ENCODE measurements at places on chromosomes 5 and 9.

DNA sequence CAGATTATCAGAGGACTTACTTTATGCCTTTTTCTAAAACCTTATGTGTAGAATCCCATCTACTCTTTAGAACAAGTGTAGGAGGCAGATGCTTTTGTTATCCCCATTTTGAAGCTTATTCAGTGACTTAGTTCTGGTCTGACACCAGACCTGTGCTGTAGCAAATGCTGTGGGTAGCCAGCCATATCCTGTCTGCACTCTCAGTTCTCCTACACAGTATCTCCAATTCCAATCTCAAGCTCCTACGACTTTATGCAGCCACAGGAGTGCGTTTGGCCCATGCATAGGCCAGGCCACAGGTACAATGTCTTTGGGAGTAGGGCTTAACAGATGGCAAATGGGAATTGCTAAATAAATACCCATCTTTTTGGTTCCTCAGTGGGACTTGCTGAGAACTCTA is 292.6 kb downstream of the MCTP1 start:
- DNase-seq: no peak

DNA sequence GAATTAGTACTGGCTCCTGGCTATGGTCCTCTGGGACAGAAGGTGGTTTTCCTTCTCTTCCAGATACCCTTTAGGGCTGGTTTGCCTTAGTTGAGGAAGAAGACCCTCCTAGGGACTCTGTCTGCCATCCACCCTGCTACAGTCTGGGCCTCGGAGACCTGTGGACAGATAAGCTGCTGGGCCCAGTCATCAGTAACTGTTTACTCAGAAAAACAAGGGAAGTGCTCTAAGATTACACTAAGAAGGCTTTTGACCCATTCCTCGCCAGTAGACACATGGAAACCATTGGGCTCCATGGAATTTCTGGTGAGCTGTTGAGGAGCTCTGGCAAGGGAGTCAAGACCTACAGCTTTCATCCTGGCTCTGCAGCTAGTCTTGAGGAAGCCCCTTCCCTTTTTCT is 31.2 kb downstream of the LARP1 start:
- DNase-seq: no peak

DNA sequence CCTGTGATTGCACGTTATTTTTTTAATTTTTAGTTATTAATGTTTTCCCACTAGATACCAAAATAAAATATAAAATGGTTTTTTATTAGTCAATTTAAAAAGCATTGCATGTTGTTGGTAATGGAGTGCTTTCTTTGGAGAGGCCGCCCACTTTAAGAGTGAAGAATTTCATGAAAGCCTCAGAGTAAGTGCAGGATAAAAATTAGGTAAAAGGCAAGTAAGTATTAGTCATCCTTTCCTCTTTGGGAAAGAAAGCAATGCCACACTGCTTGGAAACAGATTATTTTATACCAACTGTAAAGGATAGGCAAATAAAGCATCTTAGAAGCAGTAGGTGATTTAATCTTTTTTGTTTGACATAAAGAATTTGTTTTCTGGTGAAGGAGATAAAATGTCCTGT is 62.9 kb downstream of the HSD17B4 start:
- DNase-seq: no peak

GRCh38 chr5:115932991-115933390 is 29.3 kb upstream of the LVRN start:
- no peak for DNase-seq

GRCh38 chr5:179901915-179902762 is 5.6 kb downstream of the TBC1D9B start:
- DNase-seq: no peak

GRCh38 chr5:168413596-168413995 is 72.7 kb upstream of the RARS1 start:
- DNase-seq: no peak

DNA sequence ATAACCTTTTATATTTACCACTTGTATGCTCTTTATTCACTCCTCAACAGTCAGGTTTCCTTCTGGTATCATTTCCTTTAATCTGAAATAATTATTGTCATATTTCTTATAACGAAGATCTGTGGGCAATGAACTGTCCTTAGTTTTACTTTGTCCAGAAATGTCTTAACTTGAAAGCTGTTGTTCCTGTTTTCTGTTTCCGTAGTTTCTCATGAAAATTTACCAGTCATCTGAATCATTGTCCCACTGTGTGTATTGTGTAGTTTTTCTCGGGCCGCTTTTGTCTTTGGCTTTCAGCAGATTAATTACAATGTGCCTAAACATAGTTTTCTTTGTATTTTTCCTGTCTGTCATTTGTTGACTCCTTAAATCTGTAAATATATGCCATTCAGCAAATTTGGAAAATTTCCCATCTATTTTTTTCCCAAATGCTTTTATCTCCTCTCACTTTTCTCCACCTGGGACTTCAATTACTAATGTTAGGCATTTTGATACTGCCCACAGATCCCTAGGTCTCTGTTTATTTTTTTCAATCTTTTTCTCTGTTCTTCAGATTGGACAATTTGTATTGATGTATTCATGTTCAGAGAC is 74.9 kb downstream of the PDE8B start:
- DNase-seq: no peak

DNA sequence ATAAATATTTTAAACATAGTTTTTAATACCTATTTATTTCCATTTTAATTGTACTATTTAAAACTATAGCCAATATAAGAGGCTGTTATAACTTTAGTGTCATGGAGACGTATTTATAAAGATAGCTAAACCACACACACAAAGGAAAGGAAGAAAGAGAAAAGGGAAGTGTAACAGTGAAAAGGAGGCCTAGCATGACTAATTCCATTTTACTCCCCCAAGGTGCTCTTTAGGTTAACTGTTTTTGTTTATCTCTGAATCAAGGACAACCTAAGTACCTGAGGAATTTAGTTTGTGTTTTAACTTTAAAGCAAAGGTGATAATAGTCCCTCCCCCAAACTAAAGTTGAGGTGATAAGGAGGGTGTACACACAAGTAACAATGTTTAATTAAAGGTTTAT is 1188.9 kb upstream of the C9orf72 start:
- DNase-seq: no peak

GRCh38 chr5:125205601-125206225 is 459.3 kb upstream of the ZNF608 start:
- DNase-seq: no peak

DNA sequence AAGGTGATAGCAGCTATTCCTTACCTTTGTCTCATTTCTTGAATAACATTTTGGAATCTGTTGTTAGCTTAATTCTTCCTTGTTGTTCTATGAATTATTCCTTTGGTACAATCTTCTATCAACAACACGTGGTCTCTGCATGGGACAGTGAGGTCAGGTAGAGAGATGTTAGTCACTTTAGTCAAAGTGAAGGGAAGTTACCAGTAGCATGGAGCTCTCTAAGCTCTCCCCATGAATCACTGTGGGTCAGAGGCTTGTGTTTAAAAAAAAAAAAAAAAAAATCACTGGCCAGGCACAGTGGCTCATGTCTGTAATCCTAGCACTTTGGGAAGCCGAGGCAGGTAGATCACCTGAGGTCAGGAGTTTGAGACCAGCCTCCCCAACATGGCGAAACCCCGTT is 116.0 kb downstream of the GOLPH3 start:
- no peak for DNase-seq
